ENCODE measurements at places on chromosomes 5 and 9.

GRCh38 chr5:68452286-68452685 lies 236.7 kb downstream of the PIK3R1 start:
- DNase-seq, result no peak

GRCh38 chr9:136114610-136115009 lies 4.1 kb downstream of the TMEM250 start:
- no peak for DNase-seq

DNA sequence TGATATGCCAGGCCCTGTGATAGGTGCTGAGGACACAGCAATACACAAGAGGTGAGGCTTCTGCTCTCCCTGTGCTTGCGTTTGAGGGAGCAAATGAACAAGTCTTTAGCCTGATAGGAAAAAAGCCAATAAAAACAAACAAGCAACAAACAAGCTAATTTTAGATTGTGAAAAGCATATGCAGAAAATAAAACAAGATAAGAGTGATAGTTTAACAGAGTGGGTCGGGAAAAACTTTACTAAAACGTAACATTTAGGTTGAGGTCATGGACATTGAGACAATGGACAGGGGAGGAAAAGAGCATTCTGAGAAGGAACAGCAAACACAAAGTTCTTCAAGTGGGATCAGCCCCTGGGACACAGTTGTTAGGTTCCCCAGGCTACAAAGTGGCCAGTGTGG lies 4.3 kb downstream of the SMIM3 start:
- DNase-seq, result no peak

- DNase-seq, result no peak
Measured at GRCh38 chr9:33445389-33446239, 1.8 kb downstream of the AQP3 start.

GRCh38 chr9:120032639-120033038 lies 547.3 kb downstream of the CDK5RAP2 start:
- DNase-seq, result no peak

GRCh38 chr5:35884191-35884769 lies 27.6 kb downstream of the IL7R start:
- peak; percentile 74 for DNase-seq

DNA sequence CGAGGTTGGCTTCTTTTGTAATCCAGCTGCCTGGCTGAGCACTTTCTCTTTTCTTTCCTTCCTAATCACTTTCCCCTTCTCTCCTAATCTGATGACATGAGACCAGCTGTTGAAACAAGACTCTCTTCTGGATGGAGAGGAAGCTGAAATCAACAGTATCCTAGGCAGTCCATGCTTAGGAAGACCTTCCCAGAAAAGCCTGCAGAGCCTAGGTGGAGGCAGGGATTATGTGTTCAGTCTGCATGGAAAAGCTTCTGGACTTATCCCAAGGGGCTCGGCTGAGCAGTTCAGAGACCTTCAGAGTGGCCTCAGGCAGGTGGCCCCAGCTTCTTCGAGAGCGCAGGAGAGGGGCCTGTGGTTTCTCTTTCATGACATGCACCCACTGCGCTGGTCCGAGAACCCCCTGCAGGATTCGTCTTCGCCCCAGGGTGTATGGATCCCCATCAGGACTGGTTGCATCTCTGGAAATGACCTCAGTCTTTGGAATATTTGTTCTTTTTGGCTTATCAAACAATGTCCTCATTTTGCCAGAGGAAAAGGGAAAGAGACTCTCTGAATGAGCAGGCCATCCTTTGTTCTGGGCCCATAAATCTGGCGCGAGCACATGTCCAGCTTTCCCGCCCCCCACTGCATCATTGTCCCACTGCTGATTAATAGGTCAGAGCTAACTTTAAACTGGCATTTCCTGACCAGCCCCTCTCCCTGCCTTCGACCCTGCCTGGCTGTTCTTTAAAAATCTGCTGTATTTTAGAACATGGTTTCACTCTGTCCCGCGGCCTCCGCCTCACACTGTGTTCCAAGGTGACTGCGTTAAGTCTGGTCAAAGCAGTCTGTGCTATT lies 177.9 kb upstream of the KLF4 start:
- no peak for DNase-seq

GRCh38 chr5:172823840-172824362 lies 10.2 kb upstream of the ERGIC1 start:
- DNase-seq, result no peak

DNA sequence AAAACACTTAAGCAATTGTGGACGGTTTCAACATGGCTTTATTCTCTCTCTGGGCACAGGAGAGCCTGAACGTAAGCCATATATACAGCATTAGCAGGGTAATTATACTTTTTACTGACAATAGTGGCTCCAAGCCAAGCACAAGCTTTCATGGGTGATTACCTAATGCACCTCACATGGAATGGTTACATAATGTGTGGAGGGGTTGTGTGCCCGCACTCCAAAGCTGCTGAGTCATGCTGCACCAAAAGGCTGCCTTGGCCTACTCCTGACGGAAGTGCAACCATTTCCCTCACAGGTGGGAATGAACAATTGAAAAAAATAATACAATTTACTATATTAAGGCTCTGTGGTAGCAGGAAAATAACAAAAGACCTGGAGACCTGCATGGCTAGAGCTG lies 86.5 kb upstream of the ATP10B start:
- DNase-seq, result no peak

- no peak for DNase-seq
Measured at GRCh38 chr9:70123695-70124094, 80.0 kb downstream of the MAMDC2 start.

DNA sequence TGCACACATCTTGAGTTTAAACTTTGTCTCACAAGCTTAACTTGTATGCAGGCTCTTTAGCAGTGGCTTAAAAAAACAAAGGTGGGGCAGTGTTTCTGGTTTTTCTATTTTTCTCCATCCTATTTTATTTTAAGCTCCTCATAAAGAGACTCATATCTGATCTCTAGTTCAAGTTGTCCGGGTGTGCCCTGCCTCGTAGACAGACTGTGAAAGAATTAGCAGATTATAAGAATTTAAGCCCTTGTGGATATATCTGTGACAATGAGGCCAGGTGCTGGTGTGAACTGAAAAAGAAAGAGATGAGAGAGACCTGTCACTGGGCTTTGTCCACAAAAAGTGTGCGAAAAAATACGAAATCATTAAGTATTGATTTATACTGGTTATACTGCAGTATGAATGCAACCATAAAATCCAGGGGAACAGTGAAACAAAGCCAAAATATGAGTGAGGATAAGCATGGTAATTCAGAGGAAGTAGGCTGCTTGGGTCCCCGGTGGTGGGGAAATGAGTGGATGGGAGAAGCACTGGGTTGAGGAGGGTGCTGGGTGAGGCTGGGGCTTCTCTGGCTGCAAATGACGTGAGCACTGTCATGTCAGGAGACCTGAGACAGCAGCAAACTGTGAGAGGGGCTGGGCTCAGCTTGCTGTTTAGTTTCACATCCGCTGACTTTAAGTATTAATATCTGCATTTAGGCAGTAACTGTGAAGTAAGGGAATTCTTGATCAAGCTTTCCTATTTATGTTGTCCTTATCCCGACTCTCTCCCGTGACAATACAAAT lies 179.7 kb upstream of the ANKRD55 start:
- DNase-seq, result no peak

DNA sequence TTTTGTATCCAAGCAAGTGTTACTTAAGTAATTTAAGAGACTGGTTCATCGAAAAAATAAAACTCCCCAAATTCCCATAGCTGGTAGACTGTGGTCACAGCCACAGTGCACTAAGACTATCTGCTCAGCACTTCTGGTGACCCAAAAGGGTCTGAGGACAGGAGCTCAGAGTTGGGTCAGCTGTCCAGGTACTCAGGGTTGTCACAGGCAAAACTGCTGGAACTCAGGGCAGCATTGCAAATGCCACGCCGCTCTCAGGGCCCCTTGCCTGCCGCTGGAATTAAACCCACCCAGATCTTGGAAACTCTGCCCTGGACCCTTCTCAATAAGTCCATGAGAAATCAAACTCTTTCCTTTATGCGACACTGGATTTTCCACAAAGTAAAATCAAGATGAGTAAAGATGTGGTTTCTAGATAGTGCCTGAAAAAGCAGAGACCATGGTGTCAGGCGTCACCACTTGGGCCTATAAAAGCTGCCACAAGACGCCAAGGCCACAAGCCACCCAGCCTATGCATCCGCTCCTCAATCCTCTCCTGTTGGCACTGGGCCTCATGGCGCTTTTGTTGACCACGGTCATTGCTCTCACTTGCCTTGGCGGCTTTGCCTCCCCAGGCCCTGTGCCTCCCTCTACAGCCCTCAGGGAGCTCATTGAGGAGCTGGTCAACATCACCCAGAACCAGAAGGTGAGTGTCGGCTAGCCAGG lies at the start of gene IL13:
IL13 (plus strand) TSS at position 498 of the 705 bp plus-strand sequence; CDS start at position 512, 14 bp downstream.
- DNase-seq, result no peak

GRCh38 chr5:21087766-21088165 lies 1099.8 kb upstream of the CDH18 start:
- DNase-seq, result no peak

GRCh38 chr5:172903790-172904189 lies 55.4 kb upstream of the RPL26L1 start:
- DNase-seq, result peak; percentile 90

DNA sequence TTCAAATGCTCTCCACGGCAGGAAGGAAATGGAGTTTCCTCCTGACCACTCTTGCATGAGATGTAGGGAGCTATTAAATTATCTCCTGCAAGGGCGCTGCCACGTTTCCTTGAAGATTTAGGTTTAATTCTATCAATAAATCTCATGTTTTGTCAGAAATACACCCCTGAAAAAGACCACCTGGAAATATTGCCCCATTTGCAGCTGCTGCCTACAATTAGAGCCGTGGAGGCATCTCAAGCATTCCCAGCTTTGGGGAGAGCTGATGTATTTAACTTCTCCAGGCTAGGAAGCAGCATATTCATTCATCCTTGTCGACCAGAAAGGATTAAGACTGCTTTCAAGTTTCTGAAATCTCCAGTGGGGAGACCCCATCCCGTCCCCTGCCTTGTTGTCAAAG lies 40.5 kb downstream of the CCNJL start:
- no peak for DNase-seq

- no peak for DNase-seq
Measured at GRCh38 chr9:134970719-134971118, 53.0 kb upstream of the FCN1 start.

DNA sequence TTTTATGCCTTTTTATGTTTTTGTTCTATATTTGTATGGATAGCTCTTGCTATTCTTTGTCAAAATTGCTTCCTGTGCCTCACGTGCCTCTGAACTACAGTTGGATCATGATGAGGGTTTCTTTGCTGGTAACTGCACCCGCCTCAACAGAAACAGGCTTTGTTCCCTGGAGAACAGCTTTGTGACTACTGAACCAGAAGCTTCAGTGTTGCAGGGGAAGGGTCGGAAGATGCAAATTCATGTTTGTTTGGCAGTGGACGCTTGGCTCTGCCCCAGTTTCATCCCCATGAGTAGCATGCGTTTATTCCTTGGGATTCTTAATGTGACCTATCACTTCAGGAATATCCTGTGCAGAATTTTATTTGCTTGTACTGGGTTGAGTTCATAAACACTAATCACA lies 959.1 kb upstream of the WWC1 start:
- no peak for DNase-seq

GRCh38 chr5:64161420-64161819 lies 4.2 kb upstream of the RNF180 start:
- DNase-seq, result no peak

- DNase-seq, result peak; percentile 25
Measured at GRCh38 chr5:67693956-67694809, 497.6 kb upstream of the CD180 start.

DNA sequence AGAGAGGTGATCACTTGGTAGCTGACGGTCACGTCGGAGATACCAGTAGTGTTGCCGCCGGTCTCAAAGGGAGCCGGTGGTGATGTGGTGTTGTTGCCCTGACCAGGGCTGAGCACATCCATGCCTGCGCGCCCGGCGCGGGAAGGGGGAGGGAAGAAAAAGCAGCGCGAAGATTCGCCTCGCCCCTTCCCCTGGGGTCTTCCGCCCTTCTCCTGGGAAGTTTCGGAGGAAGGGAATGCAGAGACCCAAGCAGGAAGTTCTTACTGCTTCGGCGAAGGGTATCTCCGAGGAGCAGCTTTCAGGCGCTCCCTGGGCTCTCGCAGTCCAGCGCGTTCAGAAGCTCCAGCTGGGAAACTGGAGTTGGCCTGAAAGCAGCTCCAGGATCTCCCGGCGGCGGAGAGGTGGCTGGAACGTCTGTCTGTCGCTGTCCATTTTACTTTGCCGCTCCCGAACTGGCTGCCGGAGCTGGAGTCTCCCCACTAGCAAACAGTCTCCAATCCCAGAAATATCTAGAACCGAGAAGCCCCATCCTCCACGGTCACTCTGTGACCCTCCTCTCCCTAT lies 565 bp downstream of the HTR1A start:
- DNase-seq, result no peak

- no peak for DNase-seq
Measured at GRCh38 chr9:89542401-89543021, 44.6 kb upstream of the SEMA4D start.

DNA sequence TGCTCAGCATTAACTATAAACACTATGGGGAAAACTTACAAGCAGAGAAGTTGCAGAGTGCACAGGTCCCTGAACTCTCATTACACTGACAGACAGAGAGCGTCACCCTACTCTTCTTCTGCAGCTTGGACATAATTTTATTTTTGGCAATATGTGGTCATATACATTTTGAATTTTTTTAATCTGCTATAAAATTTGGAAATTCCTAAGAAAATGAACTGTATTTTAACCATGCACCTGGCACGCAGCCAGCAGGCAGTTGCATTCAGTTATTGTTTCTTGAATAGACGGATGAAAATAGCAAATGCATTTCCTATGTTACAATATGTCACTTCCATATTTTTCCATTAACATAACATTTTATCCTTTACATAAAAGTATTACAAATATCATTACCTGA lies 100.2 kb downstream of the SLC25A46 start:
- no peak for DNase-seq

DNA sequence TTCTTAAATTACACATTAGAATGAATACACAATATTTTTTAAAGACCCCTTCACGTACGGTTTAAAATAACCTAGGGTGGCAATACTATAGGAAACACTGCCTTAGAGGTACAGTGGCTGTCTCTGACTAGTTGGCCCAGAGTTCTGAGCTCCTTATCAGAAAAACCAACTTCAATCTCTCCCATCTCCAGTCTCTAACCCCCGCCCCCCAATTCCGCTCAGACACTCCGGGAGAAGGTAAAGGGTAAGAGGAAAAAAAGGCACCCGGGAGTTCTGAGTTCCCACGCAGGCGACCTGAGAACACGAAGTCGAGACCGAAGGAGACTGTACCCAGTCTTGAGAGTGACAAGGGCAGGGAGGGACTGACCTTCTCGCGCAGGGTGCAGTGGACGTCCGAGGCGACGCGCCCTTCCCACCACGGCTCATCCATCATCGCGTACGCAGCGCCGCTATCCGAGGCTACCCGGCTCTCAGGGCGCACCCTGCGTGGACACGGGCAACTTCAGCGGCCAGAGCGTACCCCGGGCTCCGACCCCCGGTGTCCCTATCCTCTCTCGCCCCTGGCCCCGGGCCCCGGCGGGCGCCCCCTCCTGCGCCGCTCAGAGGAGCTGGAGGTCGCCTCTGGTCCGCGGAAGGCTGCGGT lies 752 bp downstream of the CCNJL start:
- no peak for DNase-seq

DNA sequence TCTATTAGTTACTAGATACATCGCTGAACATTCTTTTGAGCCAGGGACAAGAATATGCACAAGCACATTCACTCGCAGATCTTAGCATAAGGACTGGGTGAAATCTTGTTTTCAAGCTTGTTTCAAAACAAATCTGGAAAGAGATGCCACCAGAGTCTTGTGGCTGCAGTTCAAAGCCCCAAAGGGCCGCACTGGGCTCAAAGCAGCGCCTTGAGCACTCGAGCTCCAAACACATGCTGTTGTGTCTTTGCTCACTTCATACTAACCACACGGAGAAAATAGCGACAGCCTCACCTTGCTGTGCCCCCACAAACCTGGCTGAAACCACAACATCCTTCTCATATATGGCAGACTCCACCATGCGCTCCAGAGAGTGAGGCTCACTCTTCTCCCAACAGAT lies 34.2 kb upstream of the IL7R start:
- DNase-seq, result no peak
